ENCODE measurements at places on chromosomes 5 and 9. TPM values are rescaled to one million over a fixed set of nuclear protein-coding genes. Genes with fewer than 3 reads are reported as not detected.
A peak's percentile ranks its signal among the peaks of the same experiment; 100 is the strongest.

Gene SPATA24
- 5.9 TPM for total RNA-seq

Gene HK3
- not detected for total RNA-seq

Gene PCA3
- not detected for total RNA-seq

Gene HAVCR2
- 15.9 TPM for total RNA-seq

Gene WNT8A
- total RNA-seq, result not detected

Gene PAEP
- total RNA-seq, result not detected

Gene PCDHGA6
- total RNA-seq, result 0.05 TPM

Gene SHISAL2B
- total RNA-seq, result not detected

GRCh38 chr5:130092991-130093390, 188.7 kb downstream of the CHSY3 start:
- no peak overlapping the region for H3K4me3 ChIP-seq
- no peaks in the 10 kb centered on the region for H3K27me3 ChIP-seq
- H3K27ac ChIP-seq, result no peak overlapping the region
- H3K36me3 ChIP-seq, result no peaks in the 10 kb centered on the region

- H3K4me1 ChIP-seq, result no peaks in the 10 kb centered on the region
- H3K36me3 ChIP-seq, result peaks cover 15% of the 10 kb centered on the region
- DNase-seq, result no peak
- no peaks in the 10 kb centered on the region for H3K27me3 ChIP-seq
These were observed 12.5 kb downstream of the TERT start for GRCh38 chr5:1282131-1282992.

GRCh38 chr5:6737043-6737941, 24.1 kb downstream of the TENT4A start:
- H3K36me3 ChIP-seq, result peaks cover 38% of the 10 kb centered on the region
- peaks cover 52% of the 10 kb centered on the region for H3K4me1 ChIP-seq
- peak overlapping the region; percentile 97 for H3K27ac ChIP-seq
- peak overlapping the region; percentile 34 for H3K4me3 ChIP-seq

DNA sequence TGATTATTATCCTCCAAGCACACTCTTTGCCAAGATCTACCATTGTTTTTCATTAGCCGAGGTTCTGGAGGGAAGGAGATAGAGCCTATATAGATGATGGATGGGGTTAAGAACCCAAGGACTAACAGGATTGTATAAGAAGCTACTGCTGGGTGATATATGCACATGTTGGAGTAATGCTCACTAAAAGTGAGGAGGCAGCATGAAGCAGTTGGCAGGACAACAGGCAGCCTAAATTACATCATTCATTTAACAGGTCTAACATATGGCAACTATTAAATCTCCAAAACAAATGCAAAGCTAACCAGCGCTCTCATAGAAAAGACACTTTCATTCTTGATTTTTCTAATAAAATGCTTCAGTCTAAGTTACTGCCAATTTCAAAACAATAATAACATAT, 293.2 kb downstream of the EPB41L4A start:
- DNase-seq, result no peak
- no peaks in the 10 kb centered on the region for H3K4me1 ChIP-seq
- peaks cover 18% of the 10 kb centered on the region for H3K27me3 ChIP-seq
- no peak overlapping the region for H3K27ac ChIP-seq
- no peak overlapping the region for H3K4me3 ChIP-seq
- H3K36me3 ChIP-seq, result no peaks in the 10 kb centered on the region

- DNase-seq, result no peak
- H3K4me3 ChIP-seq, result no peak overlapping the region
- no peaks in the 10 kb centered on the region for H3K4me1 ChIP-seq
- peaks cover 3% of the 10 kb centered on the region for H3K27me3 ChIP-seq
- H3K36me3 ChIP-seq, result no peaks in the 10 kb centered on the region
These were observed 134.7 kb upstream of the SLIT3 start for GRCh38 chr5:169435506-169436229.

DNA sequence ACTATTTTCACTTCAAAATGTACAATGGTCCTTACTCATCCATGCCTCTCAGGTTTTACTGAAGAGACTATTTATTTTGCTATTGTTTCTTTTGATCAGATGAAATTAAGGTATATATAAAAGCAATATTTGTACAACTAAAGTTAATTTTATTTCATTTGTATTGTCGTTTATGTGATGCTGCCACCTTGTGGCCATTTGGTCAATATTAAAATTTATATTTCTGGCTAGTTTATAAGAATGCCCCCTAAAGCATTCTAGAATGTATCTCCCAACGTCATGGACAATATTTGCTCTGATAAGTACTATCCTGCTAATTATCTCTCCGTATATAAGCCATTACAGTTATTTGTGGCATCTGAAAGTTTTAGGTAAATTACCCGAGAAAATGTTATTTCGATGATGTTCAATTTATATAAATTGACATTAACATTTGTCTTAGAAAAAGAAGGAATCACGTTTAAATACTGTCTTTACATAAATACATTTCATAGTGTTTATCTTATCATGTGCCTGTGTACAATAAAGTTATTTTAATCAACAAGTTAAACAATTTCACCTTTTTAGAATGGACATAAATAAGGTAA, 680.0 kb downstream of the TAF11L14 start:
- H3K4me3 ChIP-seq, result no peak overlapping the region
- H3K27me3 ChIP-seq, result no peaks in the 10 kb centered on the region
- H3K27ac ChIP-seq, result no peak overlapping the region

GRCh38 chr5:159700016-159700415, 216.3 kb upstream of the ADRA1B start:
- H3K27me3 ChIP-seq, result peaks cover 10% of the 10 kb centered on the region
- H3K4me3 ChIP-seq, result no peak overlapping the region
- no peak for DNase-seq
- no peak overlapping the region for H3K27ac ChIP-seq
- H3K4me1 ChIP-seq, result no peaks in the 10 kb centered on the region

DNA sequence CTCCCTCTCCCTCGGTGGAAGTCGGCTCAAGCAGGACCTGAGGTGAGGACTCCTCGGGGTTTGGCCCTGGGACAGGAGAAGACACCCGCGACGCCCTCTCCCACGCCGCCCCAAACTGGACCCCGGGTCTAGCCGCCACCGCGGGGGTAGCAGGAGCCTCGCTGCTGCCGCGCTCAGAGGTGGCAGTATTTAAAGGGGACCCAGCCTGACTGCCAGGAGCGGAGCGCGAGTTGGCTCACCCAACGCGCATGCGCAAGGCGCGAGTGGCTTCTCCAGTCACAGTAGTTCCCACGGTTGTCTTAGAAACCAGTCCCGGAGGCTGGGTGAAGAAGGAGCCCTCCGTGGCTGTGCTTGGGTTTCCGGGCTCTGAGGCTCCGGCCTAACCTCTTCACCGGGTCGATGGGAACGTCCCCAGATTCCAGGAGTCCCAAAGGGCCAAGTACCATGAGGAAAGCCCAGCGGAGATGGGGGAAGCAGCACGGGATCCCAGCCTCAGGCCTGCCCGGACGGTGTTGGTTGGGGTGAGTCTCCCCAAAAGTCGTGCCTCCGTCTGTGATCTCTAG, 477.8 kb downstream of the SPATA31A7 start:
- no peak for DNase-seq
- no peak overlapping the region for H3K4me3 ChIP-seq
- H3K27ac ChIP-seq, result no peak overlapping the region
- peaks cover 1% of the 10 kb centered on the region for H3K36me3 ChIP-seq
- H3K27me3 ChIP-seq, result no peaks in the 10 kb centered on the region

DNA sequence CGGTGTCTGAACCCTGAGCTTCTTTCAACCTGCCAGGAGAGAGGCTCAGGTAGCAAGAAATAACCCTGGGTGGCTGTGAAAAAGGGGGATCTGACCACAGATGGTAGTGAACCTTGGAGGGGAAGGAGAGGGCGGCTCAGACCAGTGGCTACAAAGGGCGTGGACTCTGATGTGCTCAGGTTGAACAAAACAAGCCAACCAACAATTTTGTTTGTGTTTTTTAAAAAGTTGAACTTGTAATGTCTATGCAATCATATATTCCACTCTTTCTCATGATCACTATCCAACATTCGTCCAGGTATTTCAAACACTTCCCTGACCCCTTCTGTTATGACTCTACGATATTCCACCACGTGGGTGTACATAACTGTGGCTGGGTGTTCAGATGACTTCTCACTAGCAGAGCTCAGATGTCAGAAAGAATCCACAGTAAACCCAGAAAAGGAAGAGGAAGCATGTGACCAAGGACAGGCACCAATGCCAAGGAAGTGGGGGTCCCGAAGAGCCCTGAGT, 20.0 kb downstream of the PTPN3 start:
- H3K36me3 ChIP-seq, result no peaks in the 10 kb centered on the region
- peaks cover 10% of the 10 kb centered on the region for H3K4me1 ChIP-seq
- no peak overlapping the region for H3K27ac ChIP-seq
- DNase-seq, result no peak
- H3K4me3 ChIP-seq, result no peak overlapping the region
- peaks cover 21% of the 10 kb centered on the region for H3K27me3 ChIP-seq

GRCh38 chr9:133263557-133263956, 11.4 kb downstream of the ABO start:
- no peak overlapping the region for H3K27ac ChIP-seq
- no peaks in the 10 kb centered on the region for H3K4me1 ChIP-seq
- DNase-seq, result no peak
- no peak overlapping the region for H3K4me3 ChIP-seq
- H3K36me3 ChIP-seq, result no peaks in the 10 kb centered on the region

DNA sequence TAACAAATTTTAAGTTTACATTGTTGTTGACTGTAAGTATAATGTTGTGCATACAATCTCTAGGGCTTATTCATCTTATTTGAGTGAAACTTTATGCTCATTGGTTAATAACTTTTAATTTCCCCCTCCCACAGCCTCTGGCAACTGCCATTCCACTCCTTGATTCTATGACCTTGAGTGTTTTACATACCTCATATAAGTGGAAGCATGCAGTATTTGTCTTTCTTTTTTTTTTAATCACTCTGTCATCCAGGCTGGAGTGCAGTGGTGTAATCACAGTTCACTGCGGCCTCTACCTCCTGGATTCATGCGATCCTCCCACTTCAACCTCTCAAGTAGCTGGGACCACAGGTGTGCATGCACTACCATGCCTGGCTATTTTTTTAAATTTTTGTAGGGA, 83.9 kb downstream of the KCTD16 start:
- no peaks in the 10 kb centered on the region for H3K4me1 ChIP-seq
- DNase-seq, result no peak
- H3K27me3 ChIP-seq, result peaks cover 11% of the 10 kb centered on the region

- H3K4me3 ChIP-seq, result no peak overlapping the region
- H3K27ac ChIP-seq, result no peak overlapping the region
- peaks cover 12% of the 10 kb centered on the region for H3K4me1 ChIP-seq
- no peaks in the 10 kb centered on the region for H3K27me3 ChIP-seq
- no peak for DNase-seq
These were observed 6.8 kb downstream of the SLC36A1 start for GRCh38 chr5:151454166-151454565.

DNA sequence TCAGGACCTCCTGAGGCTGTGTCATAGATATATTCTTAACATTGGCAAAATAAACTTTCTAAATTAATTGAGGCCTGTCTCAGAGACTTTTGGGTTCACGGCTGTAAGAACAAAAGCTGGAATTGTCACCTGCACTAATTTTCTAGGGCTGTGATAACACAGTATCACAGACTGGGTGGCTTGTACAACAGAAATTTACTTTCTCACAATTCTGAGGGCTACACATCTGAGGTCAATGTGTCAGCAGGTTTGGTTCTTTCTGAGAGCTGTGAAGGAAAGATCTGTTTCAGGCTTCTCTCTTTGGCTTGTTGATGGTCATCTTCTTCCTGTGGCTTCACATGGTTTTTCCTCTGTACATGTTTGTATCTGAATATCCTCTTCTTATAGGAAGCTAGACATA, 29.2 kb upstream of the NFIL3 start:
- H3K4me1 ChIP-seq, result no peaks in the 10 kb centered on the region
- H3K36me3 ChIP-seq, result no peaks in the 10 kb centered on the region
- DNase-seq, result no peak
- no peak overlapping the region for H3K27ac ChIP-seq
- H3K4me3 ChIP-seq, result no peak overlapping the region
- peaks cover 27% of the 10 kb centered on the region for H3K27me3 ChIP-seq

- H3K4me3 ChIP-seq, result no peak overlapping the region
- peaks cover 2% of the 10 kb centered on the region for H3K4me1 ChIP-seq
- peaks cover 2% of the 10 kb centered on the region for H3K27me3 ChIP-seq
- no peak for DNase-seq
These were observed 90.3 kb upstream of the ZNF366 start for GRCh38 chr5:72597456-72597948.

DNA sequence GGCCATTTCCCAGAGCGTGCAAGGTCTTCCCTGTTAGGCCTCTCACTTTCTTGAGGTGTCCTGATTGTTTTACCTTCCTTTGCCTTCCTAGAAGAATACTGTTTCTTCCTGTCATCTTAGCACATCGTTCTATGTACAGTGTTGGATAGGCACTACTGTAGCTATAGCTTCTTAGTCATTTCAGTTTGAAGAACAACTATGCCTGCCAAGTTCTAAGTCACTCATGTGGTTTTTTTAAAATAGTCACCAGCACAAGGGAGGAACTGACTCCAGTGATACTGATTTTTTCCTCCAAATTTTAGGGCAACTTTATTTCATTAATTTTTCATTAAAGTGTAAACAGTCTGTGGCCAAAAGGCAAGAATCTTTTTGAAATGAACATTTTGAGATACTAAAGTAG, 122.4 kb upstream of the NR5A1 start:
- no peaks in the 10 kb centered on the region for H3K4me1 ChIP-seq
- no peak overlapping the region for H3K27ac ChIP-seq
- no peak overlapping the region for H3K4me3 ChIP-seq

- DNase-seq, result peak; percentile 93
- peak overlapping the region; percentile 69 for H3K4me3 ChIP-seq
- peaks cover 16% of the 10 kb centered on the region for H3K36me3 ChIP-seq
These were observed 15.0 kb downstream of the GLIPR2 start for GRCh38 chr9:36151316-36152210.

- H3K4me3 ChIP-seq, result no peak overlapping the region
- H3K27ac ChIP-seq, result no peak overlapping the region
- DNase-seq, result no peak
- H3K27me3 ChIP-seq, result no peaks in the 10 kb centered on the region
- H3K36me3 ChIP-seq, result peaks cover 17% of the 10 kb centered on the region
- peaks cover 18% of the 10 kb centered on the region for H3K4me1 ChIP-seq
These were observed 60.4 kb downstream of the EHMT1 start for GRCh38 chr9:137679249-137679648.

DNA sequence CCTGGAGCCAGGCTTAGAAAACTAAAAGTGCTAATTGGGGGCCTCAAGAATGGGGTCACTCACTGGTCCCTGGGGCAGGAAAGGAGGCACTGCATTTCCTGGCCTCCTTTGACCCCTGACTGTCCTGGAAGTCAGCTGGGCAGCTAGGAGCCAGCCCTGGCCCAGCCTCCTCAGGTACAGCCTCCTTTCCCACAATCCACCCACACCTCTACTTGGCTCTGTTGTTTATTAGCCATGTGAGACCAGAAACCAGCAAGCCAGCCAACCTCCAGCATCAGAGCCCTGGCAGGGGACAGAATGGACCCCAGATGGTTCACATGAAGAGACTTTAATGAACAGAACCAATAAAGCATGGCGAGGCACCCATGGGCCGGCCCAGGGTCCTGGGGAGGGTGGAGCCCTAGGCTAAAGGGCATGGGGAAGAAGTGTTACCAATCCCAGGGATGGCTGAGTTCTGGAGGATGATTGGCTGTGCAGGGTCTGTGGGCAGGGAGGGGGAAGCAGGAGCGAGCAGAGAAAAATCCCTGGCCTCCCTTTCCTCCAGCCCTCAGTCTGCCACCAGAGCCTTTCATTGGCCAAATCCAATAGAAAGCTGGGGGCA, 55.3 kb upstream of the ANGPTL2 start:
- no peaks in the 10 kb centered on the region for H3K36me3 ChIP-seq
- no peak overlapping the region for H3K4me3 ChIP-seq
- H3K27me3 ChIP-seq, result no peaks in the 10 kb centered on the region
- no peaks in the 10 kb centered on the region for H3K4me1 ChIP-seq
- DNase-seq, result no peak
- H3K27ac ChIP-seq, result no peak overlapping the region

- DNase-seq, result no peak
- H3K27me3 ChIP-seq, result peaks cover 6% of the 10 kb centered on the region
- H3K27ac ChIP-seq, result no peak overlapping the region
These were observed 154.8 kb downstream of the SGCD start for GRCh38 chr5:156481741-156482140.
